Activated T-cell treated with anti-CD3 and anti-CD28 coated beads, Interleukin-2, amount 50 U/mL, for 4 hours (primary cell): ENCODE measurements at places on chromosomes 2 and 18. TPM values are rescaled to one million over a fixed set of nuclear protein-coding genes. Genes with fewer than 3 reads are reported as not detected.

CRYGD gene
- not detected for total RNA-seq

HRH4 gene
- 0.41 TPM for total RNA-seq

DYNAP gene
- not detected for total RNA-seq

SPP2 gene
- not detected for total RNA-seq
